ENCODE measurements at places on chromosomes 1 and 21.

- no peak for DNase-seq
Observed at GRCh38 chr1:26094076-26094669, 17.5 kb upstream of the PDIK1L start.

GRCh38 chr1:240766831-240767230 is 154.9 kb upstream of the GREM2 start:
- no peak for DNase-seq

GRCh38 chr1:15353839-15354579 is 55.7 kb upstream of the EFHD2 start:
- no peak for DNase-seq

- no peak for DNase-seq
Observed at GRCh38 chr1:41245659-41246058, 3.6 kb upstream of the SCMH1 start.

DNA sequence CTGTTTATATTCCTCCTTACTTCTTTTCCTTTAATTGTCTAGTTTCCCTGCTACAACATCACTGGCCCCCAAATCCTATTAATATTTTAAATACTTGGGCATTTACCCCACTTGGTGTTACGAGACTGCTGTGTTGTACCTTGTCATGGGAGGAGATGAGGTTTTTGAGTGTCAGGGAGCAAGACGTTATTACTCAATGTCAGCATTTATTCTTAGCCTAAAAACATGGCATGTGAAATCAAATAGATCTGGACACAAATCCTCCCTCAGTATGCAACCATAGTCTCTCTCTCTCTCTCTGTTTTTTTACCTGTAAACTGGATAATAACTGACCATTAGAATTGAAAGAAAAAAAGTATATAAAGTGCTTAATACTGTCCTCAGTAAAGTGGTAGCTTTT is 4.6 kb downstream of the LRRC8B start:
- DNase-seq = no peak

- no peak for DNase-seq
Observed at GRCh38 chr1:220430059-220430458, 97.9 kb upstream of the MARK1 start.

- DNase-seq = no peak
Observed at GRCh38 chr1:68149907-68150306, 82.4 kb downstream of the WLS start.

GRCh38 chr1:211135342-211135950 is 1.5 kb upstream of the KCNH1 start:
- DNase-seq = no peak

Data from DND-41 (cell line).